ENCODE measurements at places on chromosomes 7 and 10.
A peak's percentile ranks its signal among the peaks of the same experiment; 100 is the strongest.

GRCh38 chr10:68156373-68157185 is 47.3 kb downstream of the MYPN start:
- DNase-seq = peak; percentile 16

GRCh38 chr7:77665161-77665560 is 31.1 kb upstream of the RSBN1L start:
- no peak for DNase-seq

DNA sequence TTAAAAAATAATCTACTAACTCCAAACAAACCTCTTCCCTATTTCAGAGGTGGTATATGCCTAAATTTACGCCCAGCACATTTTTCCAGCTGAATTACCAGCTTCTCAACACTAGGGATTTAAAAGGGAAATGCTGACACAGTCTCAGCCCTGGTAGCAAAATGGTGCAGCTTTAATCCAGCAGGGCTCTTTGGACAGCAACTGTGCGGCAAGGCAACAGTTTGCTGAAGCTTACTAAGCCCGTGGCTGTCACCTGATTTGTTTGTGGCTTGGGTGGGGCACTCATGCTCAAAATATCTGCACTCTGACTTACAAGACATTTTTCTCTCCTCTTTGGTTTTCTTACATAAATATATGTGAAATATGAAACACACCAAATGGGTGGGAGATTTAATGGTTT is 206.7 kb downstream of the POU6F2 start:
- no peak for DNase-seq

GRCh38 chr10:102300278-102300843 is 55.0 kb downstream of the GBF1 start:
- no peak for DNase-seq

- DNase-seq = peak; percentile 75
Observed at GRCh38 chr7:50349963-50350944, 45.7 kb downstream of the IKZF1 start.

GRCh38 chr7:42236266-42236975 is 588 bp downstream of the GLI3 start:
- DNase-seq = no peak

- DNase-seq = no peak
Observed at GRCh38 chr7:39560997-39561396, 5.2 kb upstream of the YAE1 start.

DNA sequence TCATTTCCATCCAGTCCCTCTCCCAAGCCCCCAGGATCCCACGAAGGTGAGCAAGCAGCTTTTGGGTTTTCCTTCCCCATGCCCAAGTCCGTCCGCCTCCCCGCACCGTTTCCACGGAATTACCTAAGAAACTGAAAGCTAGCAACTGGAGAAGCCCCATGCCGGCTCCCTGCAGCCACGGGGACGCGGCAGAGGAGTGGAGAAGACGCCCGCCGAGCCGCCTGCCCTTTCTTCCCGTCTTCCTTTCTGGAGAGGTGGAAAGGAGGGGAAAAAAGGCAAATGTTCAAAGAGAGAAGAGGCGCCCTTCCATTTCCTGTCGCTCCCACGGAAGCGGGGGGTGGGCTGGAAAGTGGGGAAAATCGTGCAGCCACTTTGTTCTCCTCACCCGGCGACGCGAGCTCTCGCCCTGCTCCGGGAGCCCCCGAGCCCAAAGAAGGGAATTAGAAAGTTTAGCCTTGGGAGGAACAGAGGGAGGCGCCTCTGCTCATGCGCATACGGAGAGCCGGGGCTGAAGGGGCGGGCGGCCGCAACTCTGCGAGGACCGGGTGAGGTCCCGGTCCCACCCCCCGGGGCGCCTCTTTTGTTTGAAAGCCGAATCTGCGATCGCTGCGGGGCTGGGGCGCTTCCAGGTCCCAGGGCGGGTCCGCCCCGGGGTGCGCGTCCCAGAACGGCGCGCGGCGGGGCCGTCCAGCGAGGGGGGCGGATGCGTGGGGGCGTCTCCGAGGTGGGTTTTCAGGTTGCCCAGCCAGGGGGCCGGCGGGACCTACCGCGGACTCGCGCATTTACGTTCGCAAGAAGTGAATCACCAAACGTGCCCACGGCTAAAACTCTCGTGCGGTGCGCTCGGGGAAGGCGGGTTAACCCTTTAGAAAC is at the start of gene LAMB1:
TSS of gene LAMB1 (minus strand) at position 436 of the 873 bp plus-strand sequence. CDS start at position 160, 276 bp downstream.
- peak; percentile 5 for DNase-seq

GRCh38 chr7:140723574-140723973 is 27.1 kb downstream of the NDUFB2 start:
- DNase-seq = no peak

DNA sequence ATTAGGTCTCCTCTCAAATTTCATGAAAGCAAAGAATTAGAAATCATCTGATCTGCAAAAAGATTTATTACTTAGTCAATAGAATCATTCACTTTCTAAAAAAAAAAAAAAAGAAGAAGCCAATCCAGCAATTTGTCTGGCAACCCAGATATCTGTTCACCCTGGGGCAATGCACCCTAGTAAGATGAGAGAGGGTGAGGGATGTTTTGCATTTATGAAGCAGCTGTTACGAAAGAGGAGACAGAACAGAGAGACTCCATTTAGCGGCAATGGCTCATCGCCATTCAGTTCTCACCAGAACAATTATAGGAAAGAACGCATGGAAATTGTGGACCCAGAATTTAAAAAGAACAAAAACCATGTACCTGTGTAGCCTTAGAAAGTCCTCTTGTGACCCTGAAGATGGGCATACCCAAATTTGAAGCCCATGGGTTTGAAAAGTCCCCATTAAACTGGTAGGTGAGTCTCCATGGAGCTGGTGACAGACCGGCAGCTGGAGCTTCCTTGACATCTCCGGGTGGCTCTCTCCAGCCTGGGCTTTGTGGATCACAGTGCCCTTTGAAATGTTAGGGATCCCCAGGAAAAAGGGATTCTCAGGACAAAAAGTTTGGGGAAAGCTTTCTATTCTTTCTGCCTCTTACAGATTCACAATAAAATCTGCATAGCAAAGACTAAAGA is 45.5 kb upstream of the CCDC3 start:
- DNase-seq = no peak

GRCh38 chr10:80471001-80471400 is 16.9 kb downstream of the TSPAN14 start:
- no peak for DNase-seq

DNA sequence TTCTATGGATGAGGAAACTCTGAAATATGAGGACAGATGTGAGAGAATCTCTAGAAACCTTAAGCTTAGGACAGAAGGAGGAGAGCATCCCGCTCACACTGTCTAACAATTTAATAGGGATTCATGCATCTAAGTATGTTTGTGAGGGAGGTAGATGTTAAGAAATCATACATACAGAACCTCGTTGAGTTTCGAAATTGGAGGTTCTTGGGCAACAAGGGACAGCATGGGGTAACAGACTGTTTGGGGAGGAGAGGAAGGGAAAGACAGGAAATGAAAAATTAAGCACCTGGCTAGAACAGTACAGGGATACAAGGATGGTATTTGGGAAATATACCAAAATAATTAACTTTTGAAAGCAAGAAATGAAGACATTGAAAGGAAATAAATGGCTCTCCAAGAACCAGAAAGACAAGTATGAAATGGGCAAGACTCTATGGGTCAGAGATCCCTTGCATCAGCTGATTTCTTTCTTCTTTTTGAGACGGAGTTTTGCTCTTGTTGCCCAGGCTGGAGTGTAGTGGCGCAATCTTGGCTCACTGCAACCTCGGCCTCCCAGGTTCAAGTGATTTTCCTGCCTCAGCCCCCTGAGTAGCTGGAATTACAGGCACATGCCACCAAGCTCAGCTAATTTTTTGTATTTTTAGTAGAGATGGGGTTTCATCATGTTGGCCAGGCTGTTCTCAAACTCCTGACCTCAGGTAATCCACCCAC is 207.9 kb downstream of the CTNNA3 start:
- no peak for DNase-seq

GRCh38 chr10:129655007-129655678 is 188.1 kb downstream of the MGMT start:
- DNase-seq = no peak

DNA sequence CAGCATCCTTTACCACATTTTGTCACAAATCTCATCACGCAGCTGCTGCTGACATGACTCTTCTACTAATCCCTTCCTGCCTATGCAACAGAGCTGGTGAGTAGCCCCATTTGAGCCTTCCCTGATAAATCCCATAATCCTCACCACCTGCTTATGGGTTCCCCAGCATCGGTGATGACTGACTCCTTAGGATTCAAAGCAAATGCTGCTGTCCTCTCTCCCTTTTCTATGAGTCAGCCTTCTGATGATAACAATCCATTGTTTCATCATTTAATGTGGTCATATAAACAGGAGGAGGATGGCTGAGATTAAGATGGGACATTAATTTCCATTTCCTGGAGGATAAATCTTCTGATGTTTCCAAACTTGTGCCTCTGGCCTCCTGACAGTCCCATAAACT is 73.4 kb downstream of the SORCS1 start:
- no peak for DNase-seq

DNA sequence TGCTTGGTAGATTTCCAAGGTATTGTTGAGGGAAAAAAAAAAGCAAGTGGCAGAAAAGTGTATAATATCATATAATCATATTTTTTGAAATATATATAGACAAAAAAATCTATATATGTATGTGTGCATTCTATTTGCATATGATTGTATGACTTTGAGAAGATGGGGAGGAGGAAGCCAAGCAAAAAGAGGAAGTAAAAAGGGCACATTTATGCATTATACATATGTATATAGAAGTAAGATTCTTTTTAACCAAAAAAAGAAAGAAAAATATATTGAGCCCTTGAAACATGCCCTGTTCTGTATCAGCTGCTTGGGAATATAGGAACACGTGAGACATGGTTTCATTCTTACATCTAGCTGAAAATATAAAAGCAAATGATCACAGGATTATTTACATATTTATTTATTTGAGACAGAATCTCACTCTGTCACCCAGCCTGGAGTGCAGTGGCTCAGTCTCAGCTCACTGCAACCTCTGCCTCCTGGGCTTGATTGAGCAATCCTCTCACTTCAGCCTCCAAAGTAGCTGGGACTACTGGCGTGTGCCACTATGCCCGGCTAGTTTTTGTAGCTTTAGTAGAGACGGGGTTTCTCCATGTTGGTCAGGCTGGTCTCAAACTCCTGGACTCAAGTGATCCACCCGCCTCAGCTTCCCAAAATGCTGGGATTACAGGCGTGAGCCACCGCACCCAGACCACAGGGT is 18.0 kb upstream of the SLF2 start:
- no peak for DNase-seq

DNA sequence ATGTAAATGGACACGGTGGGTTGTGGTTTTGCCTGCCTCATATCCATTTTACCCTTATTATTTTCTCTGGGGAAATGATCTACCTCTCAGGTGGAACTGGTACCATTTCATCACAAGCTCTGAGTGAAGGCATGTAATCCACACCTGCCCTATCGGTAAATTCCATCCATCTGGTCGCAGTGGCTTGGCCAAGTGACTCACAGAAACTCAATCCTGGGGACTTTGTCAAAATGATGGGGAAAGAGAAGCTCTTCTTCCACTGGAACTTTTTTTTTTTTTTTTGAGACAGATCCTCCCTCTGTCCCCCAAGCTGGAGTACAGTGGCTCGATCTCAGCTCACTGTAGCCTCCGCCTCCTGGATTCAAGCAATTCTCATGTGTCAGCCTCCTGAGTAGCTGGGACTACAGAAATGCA is 48.2 kb upstream of the ANKRD1 start:
- DNase-seq = no peak

DNA sequence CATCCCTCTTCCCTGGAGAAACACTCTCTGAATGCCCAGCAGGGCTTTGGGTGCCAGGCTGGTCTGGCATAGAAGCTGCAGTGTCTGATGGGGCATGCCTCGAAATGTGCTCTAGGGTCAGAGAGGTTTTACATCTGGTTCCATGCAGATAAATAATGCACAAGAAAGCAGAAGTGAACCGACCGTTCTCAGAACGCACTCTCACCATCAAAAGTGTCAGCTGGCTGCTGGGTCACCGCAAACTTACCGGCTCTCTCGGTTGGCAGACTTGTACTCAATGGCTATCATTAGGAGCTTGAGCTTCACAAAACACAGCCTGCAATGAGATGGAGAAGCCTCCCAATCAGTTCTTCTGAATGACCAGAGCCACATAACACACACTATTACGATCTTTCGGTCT is 610.0 kb downstream of the KCNMA1 start:
- no peak for DNase-seq

DNA sequence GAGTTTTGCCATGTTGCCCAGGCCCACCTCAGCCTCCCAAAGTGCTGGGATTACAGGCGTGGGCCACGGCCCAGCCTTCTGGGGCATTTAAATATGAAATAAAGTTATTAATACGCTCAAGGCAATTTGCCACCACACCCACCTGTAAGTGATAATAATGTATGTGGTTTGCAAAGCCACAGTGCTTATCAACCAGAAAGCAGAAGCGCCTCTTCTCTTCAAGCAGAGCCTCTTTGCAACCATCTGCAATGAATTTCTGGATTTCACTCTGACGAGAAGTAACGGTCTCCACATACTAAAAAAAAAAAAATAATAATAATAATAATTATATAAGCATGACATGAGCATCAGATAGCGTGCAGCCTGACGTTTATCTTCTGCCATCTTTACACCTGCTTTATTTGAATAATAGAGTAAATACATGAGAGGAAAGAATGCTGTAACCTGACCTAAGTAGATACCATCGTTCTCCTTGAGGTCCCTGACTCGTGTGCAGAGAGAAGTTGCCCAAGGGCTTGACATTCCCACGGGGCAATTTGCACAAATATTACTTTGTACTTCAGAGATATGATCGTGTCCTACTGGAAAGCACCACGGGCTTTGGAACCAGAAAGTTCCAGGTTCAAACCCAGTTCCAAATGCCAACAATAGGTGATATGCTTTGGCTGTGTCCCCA is 34.0 kb downstream of the BRI3 start:
- no peak for DNase-seq

DNA sequence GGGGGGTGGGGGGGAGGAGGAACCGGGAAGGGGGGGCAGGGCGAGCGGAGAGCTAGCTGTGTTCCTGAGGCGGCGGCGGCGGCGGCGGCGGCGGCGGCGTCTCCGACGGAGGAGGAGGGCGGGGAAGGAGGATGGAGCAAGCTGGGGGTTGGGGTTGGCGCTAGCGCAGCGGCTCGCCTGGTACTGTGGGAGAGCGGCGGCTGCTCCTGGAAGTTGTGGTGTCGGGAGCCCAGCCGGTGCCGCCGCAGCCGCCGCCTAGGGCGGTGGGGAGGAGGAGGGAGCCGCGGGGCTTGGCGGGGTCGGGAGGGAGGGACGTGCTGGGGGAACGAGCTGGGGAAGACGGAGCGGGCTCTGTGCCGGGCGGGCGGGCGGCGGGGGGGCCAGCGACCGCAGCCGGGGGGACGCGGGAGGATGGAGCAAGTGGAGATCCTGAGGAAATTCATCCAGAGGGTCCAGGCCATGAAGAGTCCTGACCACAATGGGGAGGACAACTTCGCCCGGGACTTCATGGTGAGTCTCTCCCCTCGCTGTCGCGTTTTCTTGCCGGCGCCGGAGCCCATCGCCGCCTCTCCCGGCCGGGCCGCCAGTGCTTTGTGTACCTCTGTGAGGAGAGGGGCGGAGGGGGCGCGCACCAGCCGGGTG is at the start of gene PTPN12:
TSS of gene PTPN12 (plus strand) at position 160 of the 642 bp plus-strand sequence. CDS start at position 412, 252 bp downstream.
- DNase-seq = peak; percentile 26

- DNase-seq = no peak
Observed at GRCh38 chr10:865257-865656, 66.2 kb downstream of the LARP4B start.

All from stimulated activated CD4-positive, alpha-beta T cell treated with anti-CD3 and anti-CD28 coated beads, Interleukin-12 subunit alpha, Interleukin-12 subunit beta, amount 100 ng/mL, for 24 hours (primary cell).